NCI-H1436 treated with DMSO at 0.1 percent for 48 hours (cell line): ENCODE measurements at places on chromosomes 2 and 18.

DNA sequence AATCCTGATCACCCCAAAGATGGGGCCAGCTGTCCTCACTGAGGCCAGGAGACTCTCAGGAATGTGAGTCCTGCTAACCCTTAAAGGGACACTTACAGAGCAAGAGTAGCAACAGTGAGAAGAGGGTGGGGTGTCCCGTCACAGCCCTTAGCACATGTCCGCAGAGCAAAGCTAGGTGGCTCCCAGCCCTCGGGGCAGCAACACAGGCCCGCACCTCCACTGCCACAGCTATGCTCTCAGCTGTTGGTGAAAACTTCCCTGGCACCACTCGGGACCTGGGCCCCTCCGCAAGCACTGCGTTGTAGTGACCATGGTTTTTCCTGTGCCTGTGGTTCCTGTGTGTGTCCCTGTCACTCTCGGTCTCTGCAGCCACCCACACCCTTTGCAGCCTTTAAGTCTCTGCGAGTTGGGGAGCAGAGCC lies 76.4 kb upstream of the UXS1 start:
- DNase-seq = no peak

GRCh38 chr2:220432645-220433044 lies 805.2 kb downstream of the SLC4A3 start:
- DNase-seq = no peak

GRCh38 chr2:128786741-128787478 lies 468.2 kb upstream of the HS6ST1 start:
- DNase-seq = no peak

- no peak for DNase-seq
Measured at GRCh38 chr2:1601067-1601412, 143.3 kb downstream of the PXDN start.

DNA sequence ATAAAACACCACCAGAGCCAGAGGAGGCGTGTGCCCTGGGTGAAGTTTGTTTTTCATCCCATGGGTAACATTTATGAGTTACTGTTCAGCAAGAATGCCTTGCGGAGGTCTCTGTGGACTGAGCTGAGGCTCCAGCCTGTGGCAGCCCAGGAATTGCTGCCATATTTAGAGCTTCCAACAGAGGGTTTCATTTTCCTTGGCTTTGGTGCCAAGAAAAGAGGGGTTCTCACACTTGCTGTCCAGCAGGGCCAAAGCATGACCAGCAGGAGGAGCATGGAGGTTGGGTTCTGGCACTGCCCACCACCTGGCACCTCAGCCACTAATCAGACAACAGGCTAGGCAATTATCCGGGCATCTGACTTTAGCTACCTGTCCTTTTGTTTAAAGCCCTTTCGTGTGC lies 36.7 kb downstream of the EPAS1 start:
- no peak for DNase-seq

DNA sequence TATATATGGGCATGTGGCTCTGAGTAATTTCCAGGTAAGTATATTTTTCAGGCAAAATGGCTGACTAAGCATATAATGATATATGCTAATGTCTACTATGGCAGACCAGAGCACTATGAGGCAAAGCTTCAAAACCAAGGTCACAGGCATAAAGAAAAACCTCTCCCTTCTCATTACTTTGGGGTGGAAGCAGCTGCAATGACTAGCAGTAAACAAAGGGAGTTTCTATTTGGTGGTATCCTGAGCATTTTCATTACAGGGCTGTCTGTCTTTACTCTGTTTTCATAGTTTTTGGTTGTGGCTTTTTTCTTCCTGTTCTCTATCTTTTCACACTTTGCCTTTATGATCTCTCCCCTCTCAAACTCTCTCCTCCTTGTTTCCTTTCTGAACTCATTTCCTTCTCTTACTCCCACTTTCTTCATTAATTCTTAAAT lies 15.6 kb downstream of the PDE6D start:
- no peak for DNase-seq

- DNase-seq = no peak
Measured at GRCh38 chr2:23387221-23387550, 2.2 kb downstream of the KLHL29 start.

- DNase-seq = no peak
Measured at GRCh38 chr18:57931038-57931437, 113.0 kb upstream of the NEDD4L start.

GRCh38 chr2:142599504-142599903 lies 278.0 kb upstream of the KYNU start:
- DNase-seq = no peak

GRCh38 chr2:134217351-134217750 lies 36.5 kb upstream of the MGAT5 start:
- no peak for DNase-seq

DNA sequence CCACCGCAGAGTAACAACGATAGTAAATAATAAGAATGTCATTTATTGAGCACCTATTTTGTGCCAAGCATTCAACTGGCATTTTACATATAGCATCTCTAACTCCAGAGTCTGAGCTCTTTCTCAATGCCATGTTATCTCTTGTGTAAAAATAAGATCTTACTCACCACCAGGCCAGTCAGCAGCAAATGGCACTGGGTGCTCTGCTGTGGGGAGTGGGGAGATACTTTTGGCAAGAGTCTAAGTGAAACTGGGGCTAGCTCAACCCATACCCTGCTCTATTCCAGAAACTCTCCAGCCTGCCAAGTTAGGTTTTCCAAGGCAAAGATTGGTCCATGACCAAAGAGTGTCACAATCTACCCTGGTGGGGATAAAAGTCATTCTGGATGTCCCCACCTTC lies 5.0 kb upstream of the SLC4A3 start:
- DNase-seq = no peak

- DNase-seq = no peak
Measured at GRCh38 chr18:13540477-13541182, 185.7 kb downstream of the FAM210A start.
